ENCODE measurements at places on chromosomes 11 and 22.

- peak; percentile 44 for DNase-seq
Observed at GRCh38 chr11:110356762-110357671, 60.6 kb upstream of the RDX start.

- peak; percentile 14 for DNase-seq
Observed at GRCh38 chr11:122486793-122487495, 168.6 kb upstream of the UBASH3B start.

- DNase-seq: no peak
Observed at GRCh38 chr22:28743852-28744251, 2.0 kb downstream of the HSCB start.

GRCh38 chr22:35124691-35125219 is 58.8 kb downstream of the ISX start:
- no peak for DNase-seq

DNA sequence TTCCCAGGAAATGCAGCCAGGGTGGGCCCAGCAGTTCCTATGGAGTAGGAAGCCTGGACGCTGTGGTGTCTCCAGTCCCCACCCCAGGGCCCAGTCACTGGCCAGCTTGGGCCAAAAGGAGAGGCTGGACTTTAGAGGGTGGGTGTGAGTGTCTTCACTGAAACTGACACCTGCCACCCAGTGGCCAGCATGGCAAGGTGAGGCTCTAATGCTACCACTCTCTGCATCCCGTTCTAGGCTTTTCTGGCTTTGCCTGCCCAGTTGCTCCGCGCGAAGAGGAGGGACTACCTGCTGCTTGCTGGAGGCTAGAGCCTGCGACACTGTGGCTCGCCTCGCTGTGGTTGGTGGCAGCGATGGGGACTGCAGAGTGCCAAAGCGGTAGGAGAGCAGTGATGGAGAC is 35.4 kb downstream of the C22orf42 start:
- no peak for DNase-seq

GRCh38 chr11:76380159-76380976 is 564 bp downstream of the THAP12 start:
- DNase-seq: peak; percentile 11

DNA sequence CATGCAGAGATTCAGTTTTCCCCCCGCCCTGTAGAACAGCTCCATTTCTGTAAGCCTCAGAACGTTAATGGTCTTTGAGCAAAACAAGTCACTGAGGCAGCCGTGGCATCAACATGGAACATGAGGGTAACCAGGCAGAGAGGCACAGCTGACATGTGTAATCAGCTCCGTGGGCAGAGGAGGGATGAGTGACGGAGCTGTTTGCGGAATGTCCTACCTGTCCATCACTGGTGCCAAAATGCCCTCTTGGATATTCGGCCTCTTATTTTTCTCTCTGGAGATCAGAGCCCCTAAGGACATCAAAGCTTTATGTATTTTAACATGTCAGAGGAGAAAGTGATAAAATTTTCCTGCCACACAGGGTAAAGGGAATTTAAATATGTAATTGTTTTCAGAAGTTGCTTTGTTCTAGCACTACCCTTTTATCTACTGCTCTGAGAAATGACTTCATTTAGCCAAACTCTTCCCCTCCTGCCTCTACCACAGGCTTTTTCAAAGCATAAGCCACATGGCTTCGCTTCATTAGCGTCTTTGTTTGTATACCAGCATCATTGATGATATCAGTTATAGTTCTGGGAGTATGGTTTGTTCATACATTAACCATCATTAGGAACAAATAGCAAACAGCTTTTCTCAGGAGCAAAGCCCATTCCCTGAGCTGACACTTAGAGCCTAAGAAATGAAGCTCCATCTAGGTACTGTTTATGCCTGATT is 32.9 kb downstream of the C11orf71 start:
- no peak for DNase-seq

DNA sequence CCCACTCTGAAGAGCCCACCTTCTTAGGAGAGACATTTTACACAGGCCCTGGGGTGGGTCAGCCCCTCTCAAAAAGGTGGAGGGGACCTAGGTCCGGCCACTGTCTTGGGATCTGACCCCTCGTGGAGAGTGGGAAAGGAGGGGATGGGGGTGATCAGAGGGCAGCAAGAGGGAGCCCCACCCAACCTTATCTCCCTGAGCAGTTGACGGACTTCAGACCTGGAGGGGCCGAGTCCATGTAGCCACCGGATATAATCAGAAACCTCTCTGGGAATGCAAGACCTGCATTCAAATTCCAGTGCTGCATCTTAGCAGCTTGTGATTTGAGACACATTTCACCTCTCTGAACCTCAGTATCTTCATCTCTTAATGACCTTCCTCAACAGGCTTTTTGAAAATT is 44.0 kb downstream of the TP53I11 start:
- DNase-seq: no peak

- DNase-seq: no peak
Observed at GRCh38 chr11:12212821-12213185, 102.4 kb downstream of the MICAL2 start.

DNA sequence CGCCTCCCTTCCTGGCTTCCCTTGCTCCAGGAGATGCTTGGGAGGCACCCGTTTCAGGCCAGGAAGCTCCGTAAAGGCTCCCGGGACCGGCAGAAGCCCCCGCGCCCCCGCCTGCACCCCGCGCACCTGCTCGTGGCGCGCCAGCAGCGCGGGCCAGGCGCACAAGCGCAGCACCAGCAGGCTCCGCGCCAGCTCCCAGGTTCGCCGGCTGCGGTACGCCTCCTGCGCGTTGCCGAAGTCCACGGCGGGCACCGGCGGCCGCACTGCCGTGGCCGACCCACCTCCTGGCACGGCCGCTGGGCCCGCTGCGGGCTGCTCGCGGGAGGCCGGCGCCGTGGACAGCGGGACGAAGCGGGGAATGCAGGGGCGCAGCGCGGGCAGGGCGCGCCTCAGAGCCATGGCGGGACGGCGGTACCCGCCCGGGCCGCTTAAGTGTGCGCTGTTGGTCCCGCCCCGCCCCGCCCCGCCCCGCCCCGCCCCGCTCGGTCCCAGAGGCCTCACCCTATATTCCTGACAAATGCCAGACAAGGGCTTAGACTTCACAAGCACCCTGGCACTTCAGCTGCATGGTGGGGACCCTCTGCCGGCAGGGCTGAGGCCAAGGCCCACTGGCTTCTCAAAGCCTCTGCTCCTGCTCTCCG is at the start of gene PRODH:
Gene PRODH, minus strand, starts transcription at position 405 of the 641 bp plus-strand sequence. Its CDS starts 6 bp downstream, at position 399.
- DNase-seq: no peak

DNA sequence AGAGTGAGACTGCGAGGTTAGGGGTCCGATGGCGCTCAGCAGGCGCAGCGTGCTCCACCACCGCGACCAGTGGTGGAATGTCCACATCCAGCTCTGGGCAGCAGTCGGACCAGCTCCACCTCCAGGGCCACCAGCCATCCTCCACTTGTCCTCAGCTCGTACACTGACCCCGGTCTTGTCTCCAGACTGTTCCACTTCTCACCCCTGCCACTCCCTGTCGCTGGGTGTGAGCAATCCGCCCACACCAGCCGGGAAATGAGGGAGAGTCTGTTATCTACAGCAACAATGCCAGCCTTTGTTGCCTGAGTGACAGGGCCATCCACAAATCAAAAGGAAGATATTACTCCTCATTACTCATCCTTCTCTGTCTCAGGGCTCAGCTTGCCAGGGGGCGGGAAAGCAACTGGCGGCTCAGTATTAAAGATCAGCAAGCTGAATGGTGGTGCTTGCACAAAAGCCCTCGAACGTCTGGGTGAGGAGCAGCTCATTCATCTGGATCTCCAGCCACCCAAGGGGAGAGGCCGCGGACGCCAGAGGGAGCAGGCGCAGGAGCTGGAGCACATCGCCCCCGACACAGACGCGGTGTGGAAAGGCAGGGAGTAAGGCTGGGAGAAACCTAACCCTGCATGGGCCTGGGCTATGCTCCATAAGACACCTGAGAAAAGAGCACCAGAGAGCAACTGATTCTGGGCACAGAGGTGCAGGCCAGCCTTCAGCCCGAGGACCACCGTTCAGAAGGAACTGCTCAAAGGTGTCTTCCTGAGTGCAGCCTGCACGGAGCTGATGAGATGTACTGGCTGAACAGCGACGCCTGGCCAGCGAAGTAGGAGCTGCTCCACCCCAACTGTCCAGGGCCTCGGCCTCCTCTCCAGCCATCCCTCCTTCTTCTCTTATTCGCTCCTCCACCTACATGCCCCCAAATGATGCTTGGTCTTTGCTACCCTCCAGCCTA is 21.9 kb downstream of the IGSF9B start:
- peak; percentile 63 for DNase-seq

- DNase-seq: peak; percentile 5
Observed at GRCh38 chr11:43818220-43818619, 62.4 kb upstream of the ALKBH3 start.

DNA sequence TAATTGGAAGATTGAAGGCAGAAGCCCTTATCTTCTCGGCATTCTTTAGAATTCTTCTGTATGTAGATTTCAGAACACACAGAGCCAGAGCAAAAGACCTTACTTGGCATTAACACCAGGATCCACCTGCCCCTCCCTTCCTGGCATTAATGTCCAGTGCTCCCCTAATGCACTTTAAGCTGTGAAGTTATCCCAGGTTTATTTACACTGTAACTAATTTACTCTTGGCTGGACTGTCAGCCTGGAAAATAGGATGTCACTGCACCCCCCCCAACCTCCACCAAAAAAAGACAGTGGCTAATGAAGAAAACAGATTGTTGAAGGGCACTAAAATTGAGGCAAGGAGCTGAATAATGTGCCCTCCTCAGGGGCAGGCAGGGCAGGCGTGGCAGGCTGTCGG is 30.1 kb downstream of the TIMP3 start:
- DNase-seq: no peak

GRCh38 chr11:30381879-30382278 is 59.0 kb downstream of the ARL14EP start:
- no peak for DNase-seq

DNA sequence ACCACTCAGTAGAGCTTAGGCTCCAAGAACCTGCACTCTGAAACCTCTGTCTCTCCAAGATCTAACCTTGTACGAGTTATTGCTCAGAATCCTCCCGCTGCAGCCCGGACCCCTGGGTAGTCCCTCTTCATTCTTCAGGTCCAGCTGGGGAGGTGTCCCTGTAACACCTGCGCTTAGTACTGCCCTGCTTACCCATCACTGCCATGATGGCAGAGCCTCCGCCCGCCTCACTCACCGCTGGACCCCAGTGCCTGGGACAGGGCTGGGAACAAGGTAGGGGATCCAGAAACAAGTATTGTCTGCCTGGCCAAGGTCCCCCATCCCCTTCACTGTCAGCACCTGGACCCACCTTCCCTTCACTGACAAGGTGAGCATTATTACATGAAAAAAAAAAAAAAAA is 50.3 kb downstream of the THAP12 start:
- DNase-seq: no peak
